Natural killer cell treated with Interleukin-12 subunit alpha and Interleukin-12 subunit beta and Interleukin-15 and Interleukin-18, amount 100 ng/mL, for 72 hours (primary cell): ENCODE measurements at places on chromosomes 5 and 9.

DNA sequence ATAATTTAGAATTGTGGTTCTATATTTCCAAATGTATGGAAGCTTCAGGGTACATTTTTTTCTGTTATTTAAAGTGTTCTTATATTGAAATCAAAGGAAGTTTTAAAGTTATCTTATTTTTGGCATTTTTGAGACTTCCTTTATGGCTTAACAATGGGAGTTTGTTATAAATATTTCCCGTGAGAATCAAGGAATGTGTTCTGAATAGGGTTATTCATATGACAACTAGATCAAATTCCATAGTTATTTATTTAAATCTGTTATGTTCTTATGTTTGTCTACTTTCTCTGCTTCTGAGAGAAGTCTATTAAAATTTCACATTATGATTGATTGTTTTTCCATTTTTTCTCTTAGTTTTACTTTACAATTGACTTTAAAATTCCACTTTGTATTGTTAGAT lies 135.1 kb downstream of the ADAMTS16 start:
- DNase-seq = no peak

DNA sequence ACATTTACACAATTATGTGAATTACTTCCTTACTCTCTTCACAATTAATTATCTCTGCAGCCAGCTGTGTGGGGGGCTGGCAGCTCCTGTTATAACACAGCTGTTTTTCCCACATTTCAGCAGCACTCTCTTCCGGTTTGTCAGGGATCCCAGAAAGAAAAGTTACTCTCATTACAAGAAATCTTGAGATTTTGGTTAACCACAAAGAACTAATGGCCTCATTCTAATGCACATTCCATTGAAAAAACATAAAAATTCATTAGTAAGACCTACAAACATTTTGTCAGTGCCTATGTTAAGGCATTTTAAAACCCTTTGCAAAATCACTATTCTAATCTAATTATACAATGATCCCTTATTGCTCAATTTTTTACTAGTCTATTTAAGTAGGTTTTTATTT lies 64.1 kb downstream of the PDE4D start:
- DNase-seq = no peak

DNA sequence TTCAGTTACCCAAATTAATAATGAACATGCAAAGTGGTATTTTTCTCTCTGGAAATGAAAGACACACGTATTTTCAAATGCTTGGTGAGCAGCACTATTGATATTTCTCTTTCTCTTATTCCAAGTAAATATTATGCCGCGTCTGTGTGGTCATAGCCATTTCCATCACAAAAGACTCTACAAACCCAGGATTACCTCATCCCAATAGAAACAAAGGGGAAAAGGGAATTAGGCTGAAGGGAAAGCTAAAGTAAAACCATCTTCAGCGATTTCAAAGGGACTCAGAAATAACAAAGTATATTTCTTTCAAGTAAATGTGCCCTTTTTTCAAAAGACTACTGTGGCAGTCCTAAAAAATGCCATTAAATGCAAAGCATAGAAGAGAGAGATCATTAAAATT lies 62.0 kb upstream of the FST start:
- no peak for DNase-seq

- no peak for DNase-seq
These were observed 446.3 kb downstream of the ENC1 start for GRCh38 chr5:74194196-74194595.

DNA sequence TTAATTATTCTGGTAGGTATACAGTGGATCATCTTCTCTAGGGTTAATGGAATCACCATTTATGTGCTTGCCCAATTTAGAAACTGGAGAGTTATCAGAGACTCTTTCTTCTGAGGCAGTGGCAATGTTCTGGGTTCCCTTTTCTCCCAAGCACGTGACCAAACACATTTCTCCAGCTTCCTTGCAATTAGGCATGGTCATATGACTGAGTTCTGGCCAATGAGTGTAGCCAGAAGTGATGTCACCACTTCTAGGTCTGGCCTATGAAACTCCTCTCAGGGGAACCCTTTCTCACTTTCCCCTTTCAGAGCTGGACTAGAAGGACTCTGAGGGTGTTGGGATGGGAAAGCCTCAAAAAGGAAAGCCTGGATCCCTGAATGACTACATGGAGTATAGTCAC lies 172.0 kb downstream of the NSG2 start:
- DNase-seq = no peak

DNA sequence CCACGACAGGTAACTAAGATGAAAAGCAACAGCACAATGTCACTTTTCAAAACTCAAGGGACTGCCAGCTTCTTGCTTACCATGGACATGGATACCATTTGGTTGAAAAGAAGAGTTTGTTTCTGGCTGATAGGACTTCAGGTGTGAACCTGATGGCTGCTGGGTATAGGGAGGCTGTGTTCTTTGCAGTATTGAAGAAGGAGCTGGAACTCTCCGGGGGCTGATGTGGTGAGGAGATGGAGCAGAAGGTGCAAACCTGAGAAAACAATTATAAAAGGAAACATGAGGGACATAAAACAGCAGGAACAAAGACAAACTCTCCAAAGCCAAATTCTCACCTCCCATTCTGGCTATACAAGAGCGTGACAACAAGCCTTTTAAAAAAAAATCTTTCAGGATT lies 330.1 kb upstream of the RFX3 start:
- no peak for DNase-seq

GRCh38 chr9:137320555-137321384 lies 18.7 kb upstream of the NRARP start:
- no peak for DNase-seq

DNA sequence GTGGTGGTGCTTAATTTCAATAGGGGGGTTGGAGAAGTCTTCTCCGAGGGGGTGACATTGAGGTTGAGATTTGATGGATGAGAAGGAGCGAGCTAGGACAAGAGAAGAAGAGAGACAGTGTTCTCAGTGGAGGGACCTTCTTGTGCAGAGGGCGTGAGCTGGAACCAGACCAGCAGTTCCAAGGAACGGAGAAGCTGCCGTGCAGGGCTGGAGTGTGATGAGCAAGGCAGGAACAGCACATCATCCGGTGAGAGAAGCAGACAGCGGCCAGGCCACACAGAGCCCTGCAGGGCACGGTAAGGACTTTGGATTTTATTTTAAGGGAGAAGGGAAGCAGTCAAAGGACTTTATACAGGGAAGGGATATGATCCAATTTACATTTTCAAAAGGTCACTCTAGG lies 206.9 kb downstream of the MELK start:
- DNase-seq = no peak

GRCh38 chr9:96062031-96062430 lies 186.5 kb downstream of the ERCC6L2 start:
- DNase-seq = no peak
